ENCODE measurements at places on chromosomes 1 and 21. TPM values are rescaled to one million over a fixed set of nuclear protein-coding genes. Genes with fewer than 3 reads are reported as not detected.

LIPI gene
- not detected for total RNA-seq

RHBG gene
- not detected for total RNA-seq

PTGFR gene
- total RNA-seq = 0.38 TPM

ACKR1 gene
- not detected for total RNA-seq

MGST3 gene
- total RNA-seq = 155 TPM

EPHA2 gene
- total RNA-seq = 298 TPM

ZNF648 gene
- total RNA-seq = not detected

TNFRSF1B gene
- total RNA-seq = 23.9 TPM

OR10J1 gene
- total RNA-seq = not detected

LRRC53 gene
- not detected for total RNA-seq

DMAP1 gene
- total RNA-seq = 24.1 TPM

BARHL2 gene
- total RNA-seq = under 0.01 TPM

CRP gene
- not detected for total RNA-seq

SH2D2A gene
- total RNA-seq = not detected

MRPL24 gene
- total RNA-seq = 38.3 TPM

CLCN6 gene
- total RNA-seq = 6.0 TPM

GPATCH2 gene
- 8.7 TPM for total RNA-seq

SERPINC1 gene
- total RNA-seq = not detected

TCP10L gene
- 0.57 TPM for total RNA-seq
